ENCODE measurements at places on chromosomes 12 and 14. TPM values are rescaled to one million over a fixed set of nuclear protein-coding genes. Genes with fewer than 3 reads are reported as not detected.

DNA sequence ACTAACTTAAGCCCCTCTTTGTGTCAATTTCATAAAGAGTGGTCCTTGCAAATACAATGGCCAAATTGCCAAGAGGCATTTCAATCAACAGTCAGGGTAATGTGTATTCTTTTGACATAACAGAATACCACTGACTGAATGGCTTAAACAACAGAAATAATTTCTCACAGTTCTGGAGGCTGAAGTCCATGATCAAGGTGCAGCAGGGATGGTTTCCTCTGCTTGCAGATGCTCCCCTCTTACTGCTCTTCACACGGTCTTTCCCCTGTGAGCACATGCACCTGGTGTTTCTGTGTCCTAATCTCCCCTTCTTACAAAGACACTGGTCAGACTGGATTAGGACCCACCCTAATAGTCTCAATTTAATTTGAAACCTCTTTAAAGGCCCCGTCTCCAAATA lies 31.9 kb downstream of the FGFR1OP2 start:
- no peak for DNase-seq

DNA sequence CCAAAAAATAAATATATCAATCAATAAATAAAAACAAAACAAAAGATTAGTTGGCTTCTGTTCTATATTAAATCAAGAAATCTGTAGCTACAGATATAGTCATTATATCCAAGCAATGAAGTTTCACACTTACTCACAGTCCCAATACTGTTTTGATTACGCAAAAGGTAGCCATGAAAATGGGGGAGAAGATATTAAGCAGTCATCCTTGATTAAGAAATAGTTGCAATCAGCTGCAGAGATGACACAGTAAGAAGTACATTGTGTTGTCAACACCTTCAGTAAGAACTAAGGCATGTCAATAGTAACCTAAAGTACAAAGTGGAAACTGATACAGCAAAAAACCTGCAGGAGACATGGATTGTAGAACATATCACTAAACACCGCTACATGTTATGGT lies 11.0 kb upstream of the RHOJ start:
- no peak for DNase-seq

DNA sequence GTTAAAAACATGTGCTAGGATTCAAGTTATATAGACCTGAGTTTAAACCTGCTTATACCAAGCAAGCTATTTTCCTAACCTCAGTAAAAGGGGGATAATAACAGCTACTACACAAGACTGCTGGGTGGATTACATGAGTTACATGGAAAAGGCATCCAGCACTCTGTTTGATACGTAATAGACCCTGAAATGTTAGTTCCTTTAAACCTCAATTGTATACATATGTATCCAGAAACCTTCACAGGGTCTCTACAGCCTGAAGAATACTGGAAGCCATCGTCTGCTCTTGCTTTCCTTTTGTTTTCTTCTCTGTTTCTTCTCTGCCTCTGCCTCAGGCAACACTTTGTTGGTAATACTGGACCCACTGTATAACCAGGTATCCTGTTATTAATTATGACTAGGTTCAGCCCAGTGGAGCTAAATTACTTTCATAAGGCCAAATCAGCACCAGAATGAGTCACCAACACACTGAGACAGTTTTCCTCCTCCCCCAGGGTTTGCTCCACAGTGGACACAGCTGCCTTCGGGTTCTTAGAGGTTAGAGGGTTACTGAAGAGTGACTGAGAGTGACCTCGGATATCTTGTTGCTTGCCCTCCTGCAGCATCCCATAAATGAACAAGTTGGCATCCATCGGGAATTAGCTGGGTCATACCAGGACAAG lies 127.1 kb downstream of the CAPZA3 start:
- DNase-seq: no peak

GRCh38 chr12:93006471-93007208 lies 77.5 kb upstream of the EEA1 start:
- DNase-seq: no peak

DNA sequence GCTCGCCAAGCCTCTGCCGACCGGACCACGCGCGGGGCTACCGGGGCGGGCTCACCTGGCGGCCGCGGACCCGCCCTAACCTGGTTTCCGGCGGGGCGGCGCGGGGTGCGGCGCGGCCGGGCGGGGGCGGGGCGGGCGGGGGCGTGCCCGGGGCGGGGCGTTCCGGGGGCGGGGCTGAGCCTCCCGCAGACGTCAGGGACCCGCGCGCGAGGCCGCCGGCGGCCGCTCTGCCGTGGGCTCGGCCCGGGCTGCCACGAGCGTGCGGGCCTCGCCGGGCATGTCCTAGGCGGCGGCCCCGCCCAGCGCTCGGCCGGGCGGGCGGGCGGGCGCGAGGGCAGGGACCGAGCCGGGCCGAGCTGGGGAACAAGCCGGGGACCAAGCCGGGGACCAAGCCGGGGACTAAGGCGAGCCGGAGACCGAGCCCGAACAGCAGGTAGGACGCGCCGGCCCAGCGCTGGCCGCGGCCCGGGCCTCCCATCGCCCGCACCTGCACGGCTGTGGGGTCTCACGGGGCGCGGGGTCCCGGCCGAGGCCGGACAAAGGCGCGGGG lies at the start of gene CEP170B:
CEP170B (plus strand) TSS at position 188 of the 550 bp plus-strand sequence. CDS start 3,183 bp downstream, outside the sequence.
- DNase-seq: no peak

- no peak for DNase-seq
Observed at GRCh38 chr14:33343016-33343415, 404.3 kb downstream of the NPAS3 start.

DNA sequence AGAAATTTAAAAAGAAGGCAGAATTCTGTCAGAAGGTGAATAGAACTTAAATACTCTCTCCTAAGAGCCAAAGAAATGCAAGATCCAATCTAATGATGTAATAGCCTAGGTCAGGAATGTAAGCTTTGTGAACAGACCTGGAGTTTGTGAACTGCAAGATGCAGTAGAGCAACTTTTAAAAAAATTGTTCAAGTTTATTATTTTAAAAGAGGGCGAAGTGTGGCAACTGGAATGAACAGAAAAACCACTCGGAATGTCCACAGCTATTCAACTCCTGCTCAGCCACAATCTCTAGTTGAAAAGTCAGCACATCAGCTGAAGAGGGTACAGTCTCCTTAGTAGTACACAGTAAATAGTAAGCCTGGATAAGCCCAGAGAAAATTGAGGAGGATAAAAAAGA lies 228.8 kb downstream of the PPFIA2 start:
- no peak for DNase-seq

COL2A1 gene
- 0.22 TPM for total RNA-seq

FOXG1 gene
- total RNA-seq: not detected

TMEM119 gene
- total RNA-seq: not detected

RNASE3 gene
- not detected for total RNA-seq

OTOGL gene
- total RNA-seq: not detected
